ENCODE measurements at places on chromosomes 5 and 9. TPM values are rescaled to one million over a fixed set of nuclear protein-coding genes. Genes with fewer than 3 reads are reported as not detected.

DNA sequence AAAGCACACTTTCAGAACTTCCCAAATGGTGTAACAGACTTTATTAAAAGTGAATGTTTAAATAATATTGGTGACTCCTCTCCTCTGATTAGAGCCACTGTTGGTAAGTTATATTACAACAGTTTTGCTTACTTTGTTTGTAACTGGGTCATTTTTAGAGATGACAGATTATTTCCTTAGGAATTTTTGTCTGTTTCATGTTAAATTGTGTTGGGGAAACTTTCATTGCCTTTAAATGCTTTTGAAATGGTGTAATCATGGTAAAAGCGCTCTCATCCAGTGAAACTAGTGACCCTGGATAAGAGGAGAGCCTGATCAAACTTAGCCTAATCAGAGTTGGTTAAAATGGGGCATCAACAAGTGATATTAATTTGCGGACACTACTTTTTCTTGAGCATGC is 39.4 kb downstream of the TNPO1 start:
- no peak overlapping the region for H3K4me3 ChIP-seq
- H3K4me1 ChIP-seq, result no peaks in the 10 kb centered on the region
- H3K36me3 ChIP-seq, result peaks cover 4% of the 10 kb centered on the region
- no peak overlapping the region for H3K27ac ChIP-seq
- no peaks in the 10 kb centered on the region for H3K27me3 ChIP-seq

DNA sequence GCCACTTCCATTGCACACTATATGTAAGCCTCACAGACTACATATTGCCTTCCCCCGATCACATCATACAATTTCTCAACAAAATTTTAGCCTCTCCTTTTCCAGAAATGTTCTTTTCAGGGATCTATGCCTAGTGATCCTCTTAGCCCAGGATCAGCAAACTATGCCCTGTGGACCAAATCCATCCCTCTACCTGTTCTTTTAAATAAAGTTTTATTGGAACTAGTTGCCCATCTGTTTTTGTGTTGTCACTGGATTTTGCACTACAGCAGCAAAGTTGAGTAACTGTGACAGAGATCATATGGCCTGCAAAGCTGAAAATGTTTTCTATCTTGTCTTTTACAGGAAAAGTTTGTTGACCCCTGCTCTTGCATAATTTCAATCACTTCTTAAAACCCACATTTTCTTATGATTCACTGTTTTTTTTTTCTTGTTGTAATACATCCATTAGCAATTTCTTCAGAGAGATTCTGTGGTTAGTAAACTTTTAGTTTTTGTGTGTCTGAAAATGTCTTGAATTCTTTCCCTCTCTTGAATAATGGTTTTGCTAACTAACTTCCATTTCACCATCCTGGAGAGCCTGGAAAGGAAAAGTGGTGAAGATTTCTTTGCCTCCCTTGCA is 7.1 kb downstream of the TXNDC8 start:
- H3K27me3 ChIP-seq, result no peaks in the 10 kb centered on the region
- no peak overlapping the region for H3K4me3 ChIP-seq
- H3K36me3 ChIP-seq, result no peaks in the 10 kb centered on the region
- no peaks in the 10 kb centered on the region for H3K4me1 ChIP-seq

DNA sequence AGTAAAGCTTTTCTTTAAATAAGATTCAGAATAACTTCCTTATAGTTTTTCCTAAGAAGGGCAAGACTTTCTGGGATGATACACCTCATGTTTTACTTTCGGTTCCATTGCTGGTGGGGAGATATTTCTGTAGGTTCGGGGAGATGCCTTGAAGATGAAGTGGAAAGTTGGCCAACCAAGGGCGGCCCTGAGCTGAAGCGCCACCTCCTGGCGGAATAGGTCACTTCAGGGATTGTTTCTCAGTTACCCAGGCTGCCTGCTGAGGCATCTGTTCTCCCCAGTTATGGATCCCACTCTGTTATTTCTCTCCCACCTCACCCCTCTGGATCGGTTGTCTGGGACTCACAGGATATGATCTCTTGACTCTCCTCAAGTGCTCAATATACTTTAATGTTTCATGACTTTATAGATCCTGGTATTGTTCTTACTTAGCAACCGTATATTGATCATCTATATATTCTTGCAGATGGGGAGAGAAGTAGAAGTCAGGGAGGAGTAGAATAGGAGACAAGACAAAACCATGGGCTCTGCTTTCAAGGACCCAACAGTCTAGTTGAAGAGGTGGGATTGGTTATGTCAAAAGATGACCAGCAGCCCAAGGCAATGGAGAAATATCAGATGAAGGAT is 23.4 kb downstream of the MEGF10 start:
- no peak overlapping the region for H3K27ac ChIP-seq
- no peaks in the 10 kb centered on the region for H3K27me3 ChIP-seq
- DNase-seq, result peak; percentile 73
- no peaks in the 10 kb centered on the region for H3K4me1 ChIP-seq

The EHMT1 gene
- 92.3 TPM for total RNA-seq
